ENCODE measurements at places on chromosomes 7 and 10.

- DNase-seq = no peak
Measured at GRCh38 chr10:81065474-81065873, 527.8 kb downstream of the SH2D4B start.

DNA sequence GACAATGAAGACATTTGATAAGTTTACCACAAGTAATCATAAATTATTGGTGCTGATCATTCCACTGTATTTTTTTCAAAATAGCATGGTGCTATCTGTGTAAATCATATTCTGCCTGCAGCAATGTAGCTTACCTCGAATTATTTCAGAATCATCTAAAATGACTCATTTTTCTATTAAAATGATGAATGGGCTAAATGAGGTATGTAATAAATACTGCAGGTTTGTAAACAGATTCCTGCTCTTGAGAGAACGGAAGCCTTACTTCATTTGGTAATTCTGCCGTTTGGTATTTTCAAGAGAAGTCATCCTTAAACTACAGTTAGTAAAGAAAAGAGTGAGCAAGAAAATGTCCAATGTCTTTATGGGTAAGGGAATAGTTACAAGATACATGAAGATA lies 115.9 kb downstream of the CHCHD3 start:
- DNase-seq = no peak

- no peak for DNase-seq
Measured at GRCh38 chr10:4016214-4016740, 231.3 kb upstream of the KLF6 start.

- DNase-seq = peak; percentile 91
Measured at GRCh38 chr10:14659626-14660196, 115.0 kb downstream of the FAM107B start.

DNA sequence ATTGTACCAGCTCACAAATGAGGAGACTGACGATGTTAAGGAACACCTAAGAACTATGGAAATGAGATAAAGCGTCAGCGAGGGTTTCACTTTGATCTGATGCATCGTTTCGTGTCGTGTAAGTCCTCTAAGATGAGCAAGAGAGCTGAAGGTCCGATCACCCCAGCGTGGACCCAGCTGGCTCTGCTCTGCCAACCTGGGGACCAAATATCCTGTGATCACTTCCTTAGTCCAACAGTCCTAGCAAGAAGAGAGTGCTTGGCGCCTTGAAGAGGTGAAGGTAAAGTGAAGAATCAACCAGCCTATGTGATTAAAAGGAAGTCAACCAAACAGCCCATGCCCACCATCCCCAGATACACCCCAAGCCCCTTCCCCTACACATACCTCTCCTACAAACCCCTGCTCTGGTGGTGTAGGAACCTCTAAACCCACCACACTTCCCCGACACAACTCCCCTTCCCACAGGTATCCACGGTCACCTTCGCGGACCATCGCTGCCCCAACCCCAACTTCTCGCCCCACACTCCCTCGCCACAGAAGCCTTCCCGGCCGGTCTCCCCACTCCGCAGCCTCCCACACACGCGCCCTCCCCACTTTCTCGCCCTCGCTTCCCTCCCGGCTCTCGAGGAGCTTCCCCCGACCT lies 722 bp downstream of the UPF2 start:
- peak; percentile 55 for DNase-seq

DNA sequence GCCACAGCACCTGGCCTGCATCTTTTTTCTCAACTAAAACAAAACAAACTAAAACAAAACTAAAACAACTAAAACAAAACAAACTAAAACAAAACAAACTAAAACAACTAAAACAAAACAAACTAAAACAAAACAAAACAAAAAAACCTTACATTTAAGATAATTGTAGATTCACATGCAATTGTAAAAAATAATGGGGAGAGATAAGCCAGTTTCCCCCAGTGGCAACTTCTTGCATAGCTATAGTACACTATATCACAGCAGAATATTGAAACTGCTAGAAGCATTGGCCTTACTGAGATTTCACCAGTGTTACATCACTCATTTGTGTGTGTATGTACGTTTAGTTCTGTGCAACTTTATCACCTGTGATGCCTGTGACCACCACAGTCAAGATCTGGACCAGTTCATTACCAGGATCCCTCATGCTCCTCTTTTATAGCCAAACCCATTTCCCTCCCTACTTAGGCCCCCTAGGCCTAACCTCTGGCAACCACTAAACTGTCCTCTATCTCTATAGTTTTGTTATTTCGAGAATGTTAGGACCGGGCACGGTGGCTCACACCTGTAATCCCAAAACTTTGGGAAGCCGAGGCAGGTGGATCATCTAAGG lies 9.3 kb downstream of the FXYD4 start:
- DNase-seq = no peak

GRCh38 chr7:128705891-128706333 lies 33.2 kb upstream of the CALU start:
- DNase-seq = no peak

DNA sequence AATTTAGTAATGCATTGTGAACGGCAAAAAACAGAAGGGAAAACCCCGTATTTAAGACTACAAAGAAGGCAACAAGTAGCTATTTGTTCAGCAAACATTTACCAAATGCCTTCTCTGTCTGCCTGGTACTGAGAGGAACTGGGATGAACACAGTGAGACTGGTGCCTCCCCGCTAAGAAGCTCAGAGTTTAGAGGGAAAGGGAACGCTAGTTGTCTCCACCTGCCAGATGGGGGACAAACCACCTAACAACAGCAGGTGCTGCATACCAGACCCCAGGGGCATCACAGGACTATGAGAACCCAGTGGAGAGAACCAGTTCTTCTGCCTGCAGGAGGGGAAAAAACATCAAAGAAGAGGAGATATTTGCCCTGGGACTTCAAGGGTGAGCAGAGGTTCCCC lies 147.1 kb downstream of the SLC25A13 start:
- no peak for DNase-seq

- DNase-seq = peak; percentile 7
Measured at GRCh38 chr7:490461-491291, 29.0 kb downstream of the PDGFA start.

DNA sequence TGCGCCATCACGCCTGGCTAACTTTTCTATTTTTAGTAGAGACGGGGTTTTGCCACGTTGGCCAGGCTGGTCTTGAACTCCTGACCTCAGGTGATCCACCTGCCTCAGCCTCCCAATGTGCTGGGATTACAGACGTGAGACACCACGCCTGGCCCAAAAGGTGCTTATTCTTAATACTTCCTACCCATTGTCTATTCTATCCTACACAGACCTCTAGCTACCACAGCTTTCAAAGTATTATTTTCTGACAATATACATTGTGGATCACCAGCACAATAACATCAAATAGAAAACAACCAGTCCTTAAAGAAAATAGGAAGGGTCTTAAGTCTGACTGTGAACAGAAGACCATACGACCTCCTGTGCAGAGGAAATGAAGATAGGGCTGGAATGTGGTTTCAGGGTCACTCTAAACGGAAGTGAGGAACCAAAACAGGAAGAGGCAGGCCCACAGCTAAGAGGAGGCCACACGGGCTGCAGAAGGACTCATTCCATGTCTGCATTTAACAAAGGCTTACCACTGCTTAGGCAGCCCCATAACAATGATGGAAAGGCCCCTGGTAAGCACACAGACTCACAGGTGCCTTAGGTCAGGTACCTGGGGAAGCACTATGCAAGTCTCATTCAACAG lies 115.2 kb downstream of the ZFAND4 start:
- no peak for DNase-seq

- DNase-seq = no peak
Measured at GRCh38 chr7:84780158-84781124, 406.4 kb downstream of the SEMA3D start.

GRCh38 chr10:11208908-11209829 lies 191.5 kb downstream of the CELF2 start:
- DNase-seq = no peak

- DNase-seq = no peak
Measured at GRCh38 chr10:10318856-10319255, 698.8 kb upstream of the CELF2 start.

DNA sequence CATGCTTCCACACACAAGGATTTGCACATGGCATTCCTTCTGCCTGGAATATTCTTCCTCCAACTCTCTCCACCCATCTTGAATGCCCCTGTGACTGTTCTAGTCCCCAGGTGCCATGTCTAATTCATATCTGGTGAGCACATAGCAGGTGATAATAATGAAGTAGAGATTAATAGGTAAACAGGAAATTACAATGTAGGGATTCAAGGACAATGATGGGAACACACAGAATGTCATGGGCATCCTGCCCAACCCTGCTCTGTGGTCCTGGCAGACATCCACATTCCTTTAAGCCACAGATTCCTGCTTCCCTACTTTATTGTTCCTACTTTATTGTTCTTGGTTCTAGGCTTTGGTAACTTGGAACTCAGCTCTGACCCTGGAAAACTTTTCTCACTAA lies 115.8 kb downstream of the THSD7A start:
- no peak for DNase-seq

DNA sequence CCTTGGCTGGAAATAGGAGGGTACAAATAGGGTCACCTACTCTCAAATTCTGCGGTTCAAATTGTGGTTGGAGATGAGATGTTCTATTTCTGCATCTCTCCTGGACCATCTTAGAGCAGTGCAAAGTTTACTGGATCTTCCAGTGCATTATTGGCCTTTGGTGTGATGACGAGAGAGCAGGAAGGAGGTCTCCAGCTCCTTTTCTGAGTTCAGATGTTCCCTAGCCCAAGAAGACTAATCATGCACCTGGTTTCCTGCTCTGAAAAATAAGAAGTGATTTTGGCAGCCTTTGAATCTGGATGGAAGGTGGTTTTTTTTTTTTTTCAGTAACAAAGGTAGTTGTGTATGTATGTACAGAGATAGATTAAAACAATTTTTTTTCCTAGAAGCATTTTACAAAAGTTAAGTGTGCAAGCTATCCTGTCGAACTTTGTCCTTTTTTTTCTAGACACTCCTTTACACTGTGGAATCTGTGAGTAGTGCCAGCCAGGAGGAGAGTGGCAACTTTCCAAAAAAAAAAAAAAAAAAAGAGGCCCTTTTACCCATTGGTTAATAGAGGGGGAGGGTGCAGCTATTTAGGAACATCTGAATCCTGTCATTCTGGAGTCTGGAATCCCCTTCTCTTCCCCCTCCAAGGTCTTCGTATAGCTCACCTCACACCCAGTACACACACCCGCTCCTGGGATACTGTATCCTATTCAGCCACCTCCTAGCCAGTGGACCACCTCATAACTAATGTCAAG lies 26.3 kb downstream of the PAPSS2 start:
- no peak for DNase-seq

GRCh38 chr10:370449-370825 lies 235.2 kb downstream of the ZMYND11 start:
- no peak for DNase-seq

GRCh38 chr10:69939061-69939460 lies 113.6 kb upstream of the MACROH2A2 start:
- no peak for DNase-seq

GRCh38 chr7:47066976-47067614 lies 514.8 kb downstream of the TNS3 start:
- no peak for DNase-seq

- DNase-seq = no peak
Measured at GRCh38 chr10:66981361-66982052, 55.7 kb downstream of the LRRTM3 start.

- DNase-seq = no peak
Measured at GRCh38 chr10:88226891-88227290, 356.2 kb downstream of the RNLS start.

GRCh38 chr7:147014286-147014955 lies 897.8 kb downstream of the CNTNAP2 start:
- DNase-seq = no peak

DNA sequence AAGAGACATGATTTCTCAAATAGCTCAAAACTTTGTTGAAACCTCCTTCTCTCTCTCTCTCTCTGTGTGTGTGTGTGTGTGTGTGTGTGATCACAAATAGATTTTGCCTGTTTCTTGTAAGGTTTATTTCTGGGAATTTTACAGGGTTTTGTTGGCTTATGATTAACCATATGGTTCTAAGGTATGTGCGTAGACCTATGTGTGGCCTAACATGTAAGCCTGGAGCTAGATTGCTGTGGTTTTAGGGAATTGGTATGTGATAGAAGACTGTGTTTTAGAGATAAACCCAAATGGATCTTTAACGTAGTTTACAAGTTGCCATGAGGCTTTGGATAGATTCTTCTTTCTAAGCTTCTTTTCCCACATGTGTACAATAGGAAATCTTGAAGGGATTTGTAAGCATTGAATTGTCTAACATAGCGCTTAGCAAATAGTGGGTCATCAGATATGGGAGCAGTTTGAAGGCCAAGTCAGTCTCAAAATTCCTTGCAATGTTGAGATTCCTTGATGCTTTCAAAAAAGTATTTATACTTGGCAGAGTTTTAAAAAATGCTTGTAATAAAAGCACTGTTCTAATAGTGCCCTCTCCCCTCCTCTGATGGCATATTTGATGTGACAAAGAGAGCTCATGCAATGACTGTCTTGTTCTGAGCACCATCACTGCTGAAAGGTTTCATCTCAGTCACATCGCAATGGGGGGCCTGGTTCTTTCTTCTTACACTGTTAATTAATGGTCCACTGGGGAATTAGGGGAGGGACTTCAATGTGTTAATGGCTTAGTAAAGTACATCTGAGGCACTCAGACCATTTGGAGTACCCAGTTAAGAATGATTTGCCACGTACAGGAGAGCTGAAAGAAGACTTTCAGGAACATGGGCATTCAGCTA lies 118.2 kb downstream of the SNX10 start:
- no peak for DNase-seq

DNA sequence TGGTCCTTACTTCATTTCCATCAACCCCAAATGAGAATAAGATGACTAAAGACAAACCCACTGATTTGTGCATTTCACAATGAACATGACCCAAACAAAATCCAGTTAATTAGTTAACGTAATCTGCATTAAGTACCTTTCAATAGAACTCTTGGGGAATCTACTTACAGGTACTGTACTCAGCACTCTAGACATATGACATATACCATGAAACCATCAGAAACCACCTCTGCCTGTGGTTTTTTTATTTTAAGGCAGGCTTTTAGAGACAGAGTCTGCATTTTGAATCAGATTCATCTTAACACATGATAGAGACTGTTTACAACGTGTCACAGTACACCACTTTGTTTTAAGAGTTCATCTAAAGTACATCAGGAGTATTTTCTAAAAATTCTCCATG lies 168.4 kb downstream of the BTAF1 start:
- DNase-seq = no peak
